GM04503 (cell line): ENCODE measurements at places on chromosomes 7 and 10.

GRCh38 chr7:73612598-73613269, 11.6 kb downstream of the MLXIPL start:
- no peak for DNase-seq

- peak; percentile 86 for DNase-seq
Measured at GRCh38 chr10:117477961-117478670, 64.4 kb upstream of the EMX2 start.

GRCh38 chr10:78062296-78062695, 28.6 kb downstream of the RPS24 start:
- DNase-seq = no peak

DNA sequence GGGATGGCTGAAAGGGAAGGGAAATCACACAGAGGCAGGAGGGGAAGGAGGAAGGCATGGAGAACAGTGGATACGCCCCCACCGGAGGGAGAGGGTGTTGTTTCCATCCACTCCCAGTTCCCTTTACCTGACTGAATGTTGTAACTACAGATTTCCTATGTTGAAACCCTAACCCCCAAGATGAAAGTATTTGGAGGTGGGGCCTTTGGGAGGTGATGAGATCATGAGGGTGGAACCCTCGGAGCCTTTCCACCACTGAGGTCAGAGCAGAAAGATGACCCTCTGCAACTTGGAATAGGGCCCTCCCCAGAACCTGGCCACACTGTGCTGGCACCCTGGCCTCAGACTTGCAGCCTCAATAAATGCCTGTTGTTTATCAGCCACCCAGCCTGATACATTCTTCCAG, 48.6 kb upstream of the CNPY1 start:
- DNase-seq = no peak

GRCh38 chr7:50210706-50211115, 93.8 kb upstream of the IKZF1 start:
- no peak for DNase-seq

DNA sequence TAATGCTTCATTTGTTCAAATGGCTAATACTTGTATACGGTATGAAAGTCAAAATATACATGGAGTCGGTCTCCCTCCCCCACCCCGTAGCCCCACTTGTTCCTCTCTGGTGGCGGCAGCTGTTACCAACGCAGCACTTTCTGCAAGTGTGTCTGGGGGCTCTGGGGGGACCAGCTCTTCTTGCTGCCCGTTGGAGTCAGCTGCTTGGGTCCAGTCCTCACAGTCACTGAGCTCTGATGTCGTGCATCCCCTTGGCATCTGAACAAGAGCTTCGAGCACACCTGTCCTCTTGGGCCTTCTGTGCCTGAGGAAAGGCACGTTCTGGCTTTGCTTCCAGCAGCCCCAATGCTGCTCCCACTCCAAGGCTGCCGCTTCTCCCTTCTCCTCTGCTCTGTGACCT, 493.1 kb downstream of the PLXNA4 start:
- DNase-seq = no peak
